Tibial nerve (tissue), 4 donors: ENCODE measurements at places on chromosomes 6 and 20. TPM values are rescaled to one million over a fixed set of nuclear protein-coding genes. Genes with fewer than 3 reads are reported as not detected.

The FAM210B gene
- total RNA-seq: 56.1 TPM

The RIMS1 gene
- 3.3 TPM for total RNA-seq

The LAMA5 gene
- total RNA-seq: 176 TPM

The ENPP5 gene
- total RNA-seq: 0.39 TPM

The TMEM74B gene
- 1.5 TPM for total RNA-seq

The GABRR1 gene
- not detected for total RNA-seq

DNA sequence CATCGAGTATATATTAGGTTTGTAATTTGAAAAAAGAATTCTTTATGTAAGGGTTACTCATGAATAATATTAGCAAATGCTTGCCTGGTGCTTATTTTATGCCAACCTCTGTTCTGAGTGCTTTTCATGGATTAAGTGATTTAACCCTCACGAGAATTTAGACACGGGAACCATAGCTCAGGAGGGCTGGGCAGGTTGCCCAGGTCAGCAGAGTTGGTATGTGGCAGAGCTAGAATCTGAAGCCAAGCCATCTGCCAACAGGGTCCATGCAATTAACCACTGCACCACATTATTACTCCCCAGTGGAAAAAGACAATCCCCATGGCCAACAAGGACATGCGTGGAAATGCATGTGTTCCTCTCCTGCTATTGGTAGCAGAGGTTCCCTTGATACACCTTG is 345.6 kb downstream of the CDC5L start:
- no peak overlapping the region for H3K27ac ChIP-seq
- no peak overlapping the region for H3K4me3 ChIP-seq
- no peaks in the 10 kb centered on the region for H3K27me3 ChIP-seq
- H3K4me1 ChIP-seq: peaks cover 2% of the 10 kb centered on the region
- no peaks in the 10 kb centered on the region for H3K36me3 ChIP-seq
- no peak for DNase-seq

GRCh38 chr20:20224806-20225205 is 143.1 kb upstream of the INSM1 start:
- no peaks in the 10 kb centered on the region for H3K4me1 ChIP-seq
- no peaks in the 10 kb centered on the region for H3K27me3 ChIP-seq
- H3K36me3 ChIP-seq: no peaks in the 10 kb centered on the region
- no peak overlapping the region for H3K4me3 ChIP-seq

DNA sequence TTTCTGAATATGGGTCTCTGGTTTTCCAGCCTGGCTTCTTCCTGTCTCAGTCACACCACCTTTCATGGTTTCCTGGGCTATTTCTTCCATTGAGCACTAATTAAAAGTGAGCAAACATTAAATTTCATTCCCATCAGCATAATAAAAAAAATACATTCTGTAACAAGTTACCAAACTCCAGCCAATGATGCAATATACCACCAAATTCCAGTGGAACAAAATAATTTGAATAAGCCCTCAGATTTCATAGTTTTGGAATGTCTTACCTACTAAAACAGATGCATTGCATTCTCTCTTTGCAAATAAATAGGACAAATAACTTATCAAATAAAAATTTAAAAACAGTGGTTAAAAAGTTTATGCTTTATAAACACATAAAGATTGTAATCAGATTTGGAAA is 97.8 kb upstream of the PRDM1 start:
- peaks cover 40% of the 10 kb centered on the region for H3K27me3 ChIP-seq
- no peak for DNase-seq
- H3K27ac ChIP-seq: no peak overlapping the region
- no peak overlapping the region for H3K4me3 ChIP-seq

GRCh38 chr6:5737460-5737859 is 269.3 kb downstream of the NRN1 start:
- DNase-seq: no peak
- H3K27ac ChIP-seq: no peak overlapping the region
- H3K4me1 ChIP-seq: no peaks in the 10 kb centered on the region

DNA sequence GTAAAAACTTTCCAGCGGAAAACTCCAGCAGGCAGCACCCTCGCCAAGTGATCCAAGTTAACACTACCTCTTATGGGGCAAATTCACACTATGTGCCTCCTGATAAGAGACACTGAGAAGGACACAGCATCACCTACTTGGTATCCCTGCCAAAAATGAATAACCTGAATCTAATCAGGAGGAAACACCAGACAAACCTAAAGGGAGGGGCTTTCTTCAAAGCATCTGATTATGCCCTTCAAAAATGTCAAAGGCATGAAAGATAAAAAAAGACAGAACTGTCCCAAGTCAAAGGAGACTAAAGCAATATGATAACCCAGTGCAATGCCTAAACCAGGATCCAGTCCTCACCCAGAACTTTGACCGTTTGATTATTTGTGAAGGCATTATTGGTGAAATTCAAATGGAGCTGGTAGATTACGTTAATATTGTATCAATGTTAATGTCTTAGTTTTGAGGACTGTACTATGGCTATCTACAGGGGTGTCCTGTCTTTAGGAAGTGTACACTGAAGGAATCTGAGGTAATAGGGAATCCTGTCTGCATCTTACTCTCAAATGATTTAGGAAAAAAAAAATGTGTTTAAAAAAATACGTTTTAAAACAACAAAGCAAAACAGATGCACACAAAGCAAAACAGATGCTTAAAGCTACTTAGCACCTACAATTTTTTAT is 8.3 kb downstream of the TBC1D7 start:
- no peaks in the 10 kb centered on the region for H3K27me3 ChIP-seq
- peaks cover 100% of the 10 kb centered on the region for H3K36me3 ChIP-seq
- no peak overlapping the region for H3K27ac ChIP-seq
- no peak for DNase-seq
- no peaks in the 10 kb centered on the region for H3K4me1 ChIP-seq

- no peak overlapping the region for H3K27ac ChIP-seq
- no peaks in the 10 kb centered on the region for H3K27me3 ChIP-seq
- no peaks in the 10 kb centered on the region for H3K4me1 ChIP-seq
Measured at GRCh38 chr6:169543704-169544103, 158.1 kb downstream of the WDR27 start.

DNA sequence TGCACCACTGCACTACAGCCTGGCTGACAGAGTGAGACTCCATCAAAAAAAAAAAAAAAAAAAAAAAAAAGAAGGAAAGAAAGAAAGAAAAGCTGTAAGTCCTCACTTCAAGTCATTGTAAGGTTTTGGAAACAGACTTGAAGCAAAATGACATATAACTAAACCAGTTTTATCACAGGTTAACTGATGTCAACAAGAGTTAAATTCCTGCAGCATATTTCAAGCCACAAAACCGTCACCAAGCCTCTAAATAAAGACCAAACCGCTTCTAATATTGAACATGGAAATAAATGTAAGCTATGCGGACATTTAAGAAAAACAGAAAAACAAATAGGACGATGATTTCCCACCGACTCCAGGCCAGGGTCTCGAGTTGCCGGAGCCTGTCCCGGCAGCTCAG is 88.9 kb upstream of the RPS6KA2 start:
- H3K27ac ChIP-seq: no peak overlapping the region
- H3K4me3 ChIP-seq: no peak overlapping the region
- no peak for DNase-seq
- H3K4me1 ChIP-seq: no peaks in the 10 kb centered on the region
- no peaks in the 10 kb centered on the region for H3K36me3 ChIP-seq
- H3K27me3 ChIP-seq: no peaks in the 10 kb centered on the region

DNA sequence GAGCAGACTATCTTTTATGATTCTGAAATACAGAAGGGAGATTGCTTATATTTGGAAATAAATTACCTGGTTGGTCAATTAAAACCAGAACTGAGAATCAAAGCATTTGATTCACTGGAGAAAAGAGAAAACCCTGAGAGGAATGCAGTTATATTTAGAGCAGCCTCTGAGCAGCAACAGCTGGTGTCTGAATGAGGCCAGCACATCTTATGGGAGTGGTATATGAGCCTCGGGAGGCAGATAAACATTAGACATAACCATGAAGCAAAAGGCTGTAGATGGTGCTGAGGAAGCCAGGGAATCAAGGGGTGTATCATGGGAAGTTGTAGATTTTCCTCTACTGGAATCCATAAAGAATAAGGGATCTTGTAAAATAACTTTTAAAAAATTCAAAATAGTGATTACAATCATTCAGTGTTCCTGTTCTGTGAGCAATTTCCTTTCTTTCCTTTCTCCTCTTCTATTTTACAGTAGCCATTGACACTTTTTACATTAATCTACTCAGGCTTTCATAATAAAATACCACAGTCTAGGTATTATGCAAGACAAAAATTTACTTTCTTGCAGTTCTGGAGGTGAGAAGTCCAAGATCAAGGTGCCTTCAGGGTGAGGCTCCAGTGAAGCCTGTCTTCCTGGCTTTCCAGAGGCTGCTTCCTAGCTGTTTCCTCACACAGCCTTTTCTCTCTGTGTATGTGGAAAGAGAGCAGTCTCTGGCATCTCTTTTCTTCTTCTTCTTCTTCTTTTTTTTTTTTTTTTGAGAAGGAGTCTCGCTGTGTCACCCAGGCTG is 32.8 kb upstream of the ENPP5 start:
- no peak for DNase-seq
- H3K27ac ChIP-seq: no peak overlapping the region
- no peaks in the 10 kb centered on the region for H3K36me3 ChIP-seq
- H3K4me3 ChIP-seq: no peak overlapping the region
- H3K4me1 ChIP-seq: no peaks in the 10 kb centered on the region

- no peak for DNase-seq
- H3K27ac ChIP-seq: no peak overlapping the region
- no peaks in the 10 kb centered on the region for H3K36me3 ChIP-seq
Measured at GRCh38 chr20:61173961-61174725, 77.9 kb upstream of the CDH4 start.

GRCh38 chr6:73339340-73339739 is 14.7 kb downstream of the DPPA5 start:
- H3K27ac ChIP-seq: no peak overlapping the region
- H3K36me3 ChIP-seq: no peaks in the 10 kb centered on the region
- H3K4me3 ChIP-seq: no peak overlapping the region
- no peak for DNase-seq
- no peaks in the 10 kb centered on the region for H3K4me1 ChIP-seq
- H3K27me3 ChIP-seq: no peaks in the 10 kb centered on the region

DNA sequence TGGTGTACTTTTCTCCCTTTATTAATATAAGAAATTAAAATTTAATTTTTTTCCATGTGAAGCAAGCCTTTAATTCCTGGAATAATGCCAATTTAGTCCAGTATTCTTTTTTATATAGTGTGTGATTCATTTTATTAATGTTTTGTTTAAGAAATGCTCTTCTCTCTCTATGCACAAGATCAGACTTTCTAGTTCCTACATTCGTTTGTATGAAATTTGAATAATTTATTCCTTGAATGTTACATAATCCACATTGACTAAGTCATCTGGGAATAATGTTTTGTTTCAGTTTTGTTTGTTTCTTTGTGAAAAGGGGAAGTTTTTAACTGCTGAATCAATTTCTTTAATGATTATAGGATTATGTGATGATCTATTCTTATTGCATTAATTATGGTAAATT is 181.4 kb upstream of the ID4 start:
- no peaks in the 10 kb centered on the region for H3K27me3 ChIP-seq
- H3K27ac ChIP-seq: no peak overlapping the region
- no peak for DNase-seq
- no peak overlapping the region for H3K4me3 ChIP-seq
- no peaks in the 10 kb centered on the region for H3K36me3 ChIP-seq

GRCh38 chr6:25536781-25537180 is 115.2 kb upstream of the SCGN start:
- no peak overlapping the region for H3K27ac ChIP-seq
- H3K4me1 ChIP-seq: no peaks in the 10 kb centered on the region
- H3K4me3 ChIP-seq: no peak overlapping the region
- H3K27me3 ChIP-seq: no peaks in the 10 kb centered on the region
